Right atrium auricular region (tissue), 2 donors: ENCODE measurements at places on chromosomes 11 and 22. TPM values are rescaled to one million over a fixed set of nuclear protein-coding genes. Genes with fewer than 3 reads are reported as not detected.
A peak's percentile ranks its signal among the peaks of the same experiment; 100 is the strongest.

- DNase-seq = no peak
Observed at GRCh38 chr11:6480299-6480914, 724 bp downstream of the ARFIP2 start.

DNA sequence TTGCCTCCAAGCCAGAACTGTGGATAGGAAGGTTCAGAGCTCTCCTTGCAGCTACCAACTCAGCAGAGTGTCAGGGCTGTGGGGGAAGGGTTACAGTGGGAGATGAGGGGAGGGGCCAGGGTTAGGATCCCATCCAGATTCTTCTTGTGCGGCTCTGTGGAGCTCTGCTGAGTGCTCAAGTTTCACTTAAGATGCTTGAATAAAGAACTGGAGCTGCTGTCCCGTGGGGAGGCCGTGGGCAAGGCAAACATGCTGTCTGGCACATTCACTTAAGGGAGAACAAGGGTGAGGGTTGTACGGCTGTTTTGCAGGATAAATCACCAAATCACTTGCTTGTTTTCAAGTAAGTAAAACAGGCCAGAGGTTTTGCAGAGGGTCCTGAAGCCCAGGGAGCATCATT lies 197.1 kb downstream of the FAM76B start:
- DNase-seq = no peak

DNA sequence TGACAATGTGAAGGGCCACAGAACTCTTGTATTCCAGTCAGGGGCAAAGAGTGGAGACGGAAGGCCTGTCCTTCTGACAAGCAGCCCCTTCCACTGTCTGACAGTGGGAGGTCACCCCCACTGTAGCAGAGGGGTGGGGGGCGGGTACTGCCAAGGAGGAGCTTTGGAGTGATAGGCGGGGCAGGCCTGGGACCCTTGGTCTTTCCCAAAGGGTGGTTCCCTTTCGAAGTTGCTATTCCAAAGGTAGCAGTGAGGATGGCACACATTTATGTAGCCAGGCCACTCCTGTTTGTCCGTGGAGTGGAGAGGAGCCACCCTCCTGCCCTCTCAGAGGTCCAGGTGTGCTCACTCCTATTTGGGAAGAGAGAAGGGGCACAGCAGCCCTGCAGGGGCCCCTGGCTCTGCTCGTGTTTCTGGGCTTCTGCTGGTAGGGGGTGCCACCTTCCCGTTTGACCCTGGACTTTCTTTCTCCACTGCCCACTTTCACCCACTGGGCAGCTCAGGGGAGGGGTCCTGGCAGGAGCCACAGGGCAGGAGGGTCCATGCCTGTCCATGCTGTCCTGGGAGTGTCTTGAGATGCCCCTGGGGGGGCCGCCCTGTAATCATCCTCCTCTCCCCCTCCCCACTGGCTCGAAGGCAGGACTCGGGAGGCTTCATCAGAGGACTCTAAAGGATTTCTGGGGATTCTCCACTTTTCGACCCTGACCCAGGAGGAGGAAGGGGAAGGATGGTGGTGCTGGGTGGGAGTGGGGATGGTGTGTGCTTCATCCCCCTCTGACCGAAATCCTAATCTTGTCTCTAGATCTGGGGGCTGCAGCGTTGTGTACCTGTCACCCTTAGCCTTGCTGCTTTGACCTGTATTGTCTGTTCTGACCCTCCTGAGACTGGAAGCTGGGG lies 994 bp downstream of the TAGLN start:
- DNase-seq = no peak

DNA sequence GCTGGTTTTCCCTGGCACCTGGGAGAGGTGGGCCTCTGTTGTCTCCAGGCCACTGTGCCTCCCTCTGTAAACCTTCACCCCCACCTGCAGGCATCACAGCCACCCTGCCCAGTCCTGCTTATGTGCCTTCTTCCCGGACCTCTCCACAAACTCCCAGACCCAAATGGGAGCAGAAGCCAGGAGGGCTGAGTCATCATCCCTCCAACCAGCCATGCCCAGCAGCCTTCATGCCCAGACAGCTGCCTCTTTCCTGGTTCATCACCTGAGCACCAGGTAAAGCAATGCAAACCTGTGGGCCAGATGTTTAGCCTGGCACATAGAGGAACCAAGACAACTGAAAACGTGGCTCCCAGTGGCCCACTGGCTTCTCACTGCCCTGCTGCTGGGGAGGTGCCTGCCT lies 2.1 kb upstream of the TMPRSS4 start:
- DNase-seq = no peak

DNA sequence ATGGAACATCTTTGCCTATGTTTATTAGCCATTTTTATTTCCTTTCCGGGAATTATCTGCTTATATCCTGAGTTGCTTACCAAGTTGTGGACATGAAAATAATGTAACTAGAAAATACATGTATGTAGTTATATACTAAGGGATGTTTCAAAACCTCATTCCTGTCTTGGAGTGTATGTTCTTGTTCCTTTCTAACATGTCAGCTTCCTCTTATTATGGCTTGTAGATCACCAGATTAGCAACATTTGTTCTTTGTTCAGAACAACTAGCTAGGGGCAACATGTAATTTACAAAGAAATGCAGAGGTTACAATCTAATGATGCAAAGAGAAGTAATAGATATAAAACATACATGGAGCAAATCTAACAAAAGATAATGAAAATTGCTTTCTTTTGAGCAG lies 13.1 kb upstream of the TMEM123 start:
- no peak for DNase-seq

DNA sequence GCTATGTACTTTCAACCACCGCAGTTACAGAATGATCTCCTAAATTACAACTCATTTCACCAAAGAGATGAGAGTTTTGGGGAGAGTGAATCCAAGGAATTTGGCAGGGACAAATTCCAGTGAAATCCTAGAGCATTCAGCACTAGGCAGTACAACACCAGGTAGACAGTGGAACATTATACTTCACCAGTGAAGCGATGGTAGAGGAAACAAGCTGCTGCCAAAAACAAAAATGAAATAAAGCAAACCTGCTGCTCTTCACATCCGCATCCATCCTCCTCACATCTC lies 16.9 kb downstream of the SMCO4 start:
- DNase-seq = no peak

- DNase-seq = no peak
Observed at GRCh38 chr11:86673872-86674750, 1.7 kb upstream of the ME3 start.

DNA sequence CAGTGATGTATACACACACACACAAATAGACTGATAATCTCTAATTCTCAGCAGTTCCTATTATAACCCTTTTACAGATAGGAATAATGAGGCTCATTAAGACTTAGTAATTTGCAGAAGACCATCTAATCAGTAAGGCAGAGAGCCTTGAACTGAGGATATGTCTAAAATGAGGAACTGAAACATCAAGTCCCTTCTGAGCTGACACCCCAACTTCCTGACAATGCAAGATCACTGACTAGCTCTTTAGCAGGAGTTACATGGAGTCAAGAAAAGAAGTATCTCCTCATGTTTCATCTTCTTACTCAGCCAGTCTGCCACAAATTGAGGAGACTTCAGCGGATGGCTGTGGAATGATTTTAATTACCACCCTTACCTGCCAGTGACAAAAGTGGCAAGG lies 193.0 kb downstream of the MSANTD4 start:
- DNase-seq = no peak

GRCh38 chr11:128686745-128687177 lies 7.1 kb upstream of the FLI1 start:
- no peak for DNase-seq

DNA sequence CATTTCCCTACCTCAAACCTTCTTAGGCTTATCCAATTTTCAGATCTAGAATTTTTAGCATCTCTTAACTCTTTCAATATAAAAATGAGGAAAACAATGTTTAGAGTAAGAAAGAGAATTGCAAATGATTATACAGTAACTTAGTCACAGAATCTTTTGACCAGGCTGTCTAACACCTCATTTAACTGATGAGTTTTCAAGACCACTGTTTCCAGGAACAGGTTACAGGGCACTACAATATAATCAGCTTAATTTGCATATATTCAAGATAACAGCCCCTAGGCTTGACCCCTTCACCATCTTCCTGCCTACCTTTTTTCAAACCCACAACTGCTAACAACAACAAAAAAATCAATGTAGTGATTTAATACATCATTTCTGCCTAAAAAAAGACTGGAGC lies 12.7 kb downstream of the NUMA1 start:
- no peak for DNase-seq

- DNase-seq = no peak
Observed at GRCh38 chr11:107592813-107593212, 1.9 kb downstream of the ELMOD1 start.

DNA sequence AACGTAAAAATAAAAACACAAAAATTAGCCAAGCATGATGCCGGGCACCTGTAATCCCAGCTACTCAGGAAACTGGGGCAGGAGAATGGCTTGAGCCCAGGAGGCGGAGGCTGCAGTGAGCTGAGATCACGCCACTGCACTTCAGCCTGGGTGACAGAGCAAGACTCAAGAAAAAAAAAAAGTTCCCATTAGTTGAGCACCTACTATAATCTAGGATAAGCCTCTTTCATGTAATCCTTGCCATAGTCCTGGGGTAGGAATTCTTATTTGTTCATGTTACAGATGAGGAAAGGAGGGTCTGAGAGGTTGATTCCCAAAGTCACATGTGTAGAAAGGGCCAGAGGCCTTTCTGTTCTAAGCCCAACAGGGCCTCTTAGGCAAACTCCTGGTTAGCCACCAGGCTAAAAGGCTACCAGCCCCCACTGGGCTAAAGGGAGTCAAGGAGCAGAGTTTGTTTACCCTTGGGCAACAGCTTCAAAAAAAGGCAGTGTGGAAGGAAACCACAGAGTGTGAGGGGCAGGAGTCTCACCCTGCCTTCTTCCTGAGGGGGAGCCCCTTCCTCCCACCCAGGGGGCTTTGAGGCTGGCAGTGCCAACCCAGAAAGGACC lies 21.6 kb upstream of the CSNK1E start:
- no peak for DNase-seq

DNA sequence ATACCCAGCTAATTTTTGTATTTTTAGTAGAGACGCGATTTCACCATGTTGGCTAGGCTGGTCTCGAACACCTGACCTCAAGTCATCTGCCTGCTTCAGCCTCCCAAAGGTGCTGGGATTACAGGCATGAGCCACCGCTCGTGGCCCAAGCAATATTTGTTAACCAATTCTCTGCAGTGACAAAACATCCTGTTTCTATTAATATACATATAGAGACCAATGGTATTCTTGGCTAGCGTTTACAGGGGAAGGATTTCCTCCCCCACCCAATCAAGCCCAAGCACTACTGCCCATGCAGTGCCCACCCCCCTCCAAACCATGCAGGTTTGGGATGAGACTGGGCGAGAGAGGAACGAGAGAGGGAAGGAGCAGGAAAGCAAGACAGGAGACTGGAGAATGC lies 53.1 kb downstream of the APOL3 start:
- no peak for DNase-seq

- DNase-seq = no peak
Observed at GRCh38 chr22:43795320-43795719, 16.8 kb downstream of the EFCAB6 start.

DNA sequence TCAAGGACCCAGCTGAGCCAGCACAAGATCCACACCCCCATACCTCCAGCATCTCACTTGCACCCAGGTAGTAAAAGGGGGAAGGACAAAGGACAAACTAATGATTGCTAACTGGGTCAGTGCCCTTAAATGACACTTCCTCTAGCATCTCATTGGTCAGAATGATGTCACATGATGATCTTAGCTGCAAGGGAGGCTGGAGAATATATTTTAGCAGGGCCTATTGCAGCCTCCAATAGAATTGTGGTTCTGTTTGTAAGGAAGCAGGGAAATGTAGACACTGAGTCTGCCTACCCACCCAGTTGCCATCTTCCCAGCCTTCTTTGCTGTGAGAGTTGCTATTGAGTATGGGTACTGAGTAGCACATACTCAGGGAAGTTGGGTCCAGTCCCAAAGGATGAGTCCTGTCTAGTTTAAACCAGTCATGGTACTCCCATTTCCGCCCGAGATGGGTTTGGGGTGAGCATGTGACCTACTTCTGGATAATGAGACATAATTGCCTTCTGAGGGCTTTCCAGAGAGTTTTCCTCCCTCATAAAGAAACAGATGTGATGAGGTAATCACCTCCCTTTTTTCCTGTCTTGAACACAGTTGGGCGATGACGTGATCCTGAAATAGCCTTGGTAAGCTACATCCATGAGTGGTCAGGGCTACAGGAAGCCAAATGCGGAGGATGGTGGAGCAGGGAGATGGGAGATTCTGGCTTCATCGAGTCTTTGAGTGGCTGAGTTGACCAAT lies 5.5 kb upstream of the DNAL4 start:
- DNase-seq = no peak

- DNase-seq = peak; percentile 47
Observed at GRCh38 chr22:47322854-47323253, 560.4 kb downstream of the TBC1D22A start.

- DNase-seq = no peak
Observed at GRCh38 chr11:40722179-40722795, 737.2 kb downstream of the LRRC4C start.

- no peak for DNase-seq
Observed at GRCh38 chr11:107856180-107856980, 2.2 kb downstream of the SLC35F2 start.

- peak; percentile 76 for DNase-seq
Observed at GRCh38 chr11:14029971-14030920, 67.7 kb downstream of the SPON1 start.

- DNase-seq = no peak
Observed at GRCh38 chr11:15544353-15544752, 429.6 kb downstream of the INSC start.

- DNase-seq = no peak
Observed at GRCh38 chr22:29208502-29208862, 2.8 kb downstream of the EMID1 start.

- no peak for DNase-seq
Observed at GRCh38 chr11:92941676-92942571, 27.5 kb upstream of the MTNR1B start.

DNA sequence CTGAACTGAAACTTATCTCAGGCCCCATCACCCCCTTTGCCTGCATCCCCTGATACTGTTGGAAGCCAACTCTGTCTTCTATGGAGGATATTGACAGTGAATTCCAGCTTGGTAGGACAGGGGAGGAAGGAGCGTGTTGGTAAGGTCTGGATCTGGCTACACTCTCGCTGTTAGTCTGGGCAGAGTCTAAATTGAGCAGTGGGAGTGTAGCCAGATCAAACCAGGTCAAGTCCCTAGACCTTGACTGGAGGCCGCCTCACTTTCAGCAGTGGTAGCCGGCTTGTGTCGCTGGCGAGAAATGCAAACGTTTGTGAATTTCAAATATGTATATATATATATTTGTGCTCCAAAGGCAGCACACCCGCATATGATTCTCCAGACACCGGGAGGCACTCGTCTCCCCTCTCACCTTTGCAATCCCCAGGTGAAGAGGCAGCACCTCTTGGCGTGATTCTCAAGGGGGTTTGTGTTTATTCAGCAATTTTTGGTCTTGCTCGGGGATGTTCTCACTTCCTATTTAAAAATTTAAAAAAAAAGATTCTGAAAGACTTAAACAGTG lies 26.7 kb downstream of the DHCR7 start:
- no peak for DNase-seq

Gene CYB5R2
- 4.0 TPM for total RNA-seq

Gene PTPRCAP
- total RNA-seq = 1.9 TPM

Gene OR10W1
- total RNA-seq = not detected

Gene CDC42BPG
- total RNA-seq = 1.0 TPM

Gene TH
- total RNA-seq = not detected

Gene OR5AN1
- total RNA-seq = not detected

Gene FAM227A
- total RNA-seq = 0.70 TPM

Gene TSPAN32
- 2.6 TPM for total RNA-seq

Gene SCN4B
- total RNA-seq = 2.5 TPM

Gene TAF1D
- total RNA-seq = 36.0 TPM
